ENCODE measurements at places on chromosomes 6 and 20.
A peak's percentile ranks its signal among the peaks of the same experiment; 100 is the strongest.

- no peak for DNase-seq
Observed at GRCh38 chr20:56422824-56423189, 10.7 kb downstream of the CASS4 start.

GRCh38 chr20:44204156-44204831, 6.3 kb downstream of the OSER1 start:
- peak; percentile 95 for DNase-seq

DNA sequence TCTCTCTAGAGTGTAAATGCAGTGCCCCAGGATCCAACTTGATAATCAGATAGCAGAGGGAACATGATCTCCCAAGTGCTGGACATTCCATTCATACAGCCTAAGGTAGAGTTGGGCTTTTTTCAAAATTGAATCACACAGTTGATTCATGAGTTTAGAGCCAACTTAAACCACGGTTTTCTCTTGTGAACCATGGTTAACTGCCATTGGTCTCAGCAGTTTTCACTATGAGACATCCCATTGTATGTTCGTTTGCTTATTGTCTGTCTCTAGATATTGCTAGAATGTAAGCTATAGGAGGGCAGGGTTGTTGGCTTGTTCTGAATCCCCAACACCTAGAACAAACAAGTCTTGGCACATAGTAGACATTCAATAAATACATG, 37.2 kb upstream of the TAF8 start:
- DNase-seq, result peak; percentile 16

- DNase-seq, result peak; percentile 85
Observed at GRCh38 chr6:34526992-34527728, 29.0 kb downstream of the SPDEF start.

GRCh38 chr6:11833626-11834592, 55.3 kb upstream of the ADTRP start:
- no peak for DNase-seq

DNA sequence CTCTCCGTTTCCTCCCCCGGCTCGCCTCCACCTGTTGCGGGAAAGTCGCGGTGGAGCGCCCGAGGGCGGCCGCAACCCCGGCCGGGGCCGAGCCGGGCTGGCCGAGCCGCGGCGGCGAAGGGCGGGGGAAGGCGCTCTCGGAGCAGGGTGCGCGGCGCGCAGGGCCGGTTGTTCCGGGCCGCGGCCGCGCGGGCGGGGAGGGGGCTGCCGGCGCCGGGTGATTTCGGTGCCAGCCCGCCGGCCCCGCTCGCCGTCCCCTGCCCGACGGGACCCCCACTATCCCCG, 235 bp downstream of the MAP7 start:
- no peak for DNase-seq

GRCh38 chr20:18397030-18397429, 69.8 kb downstream of the DZANK1 start:
- DNase-seq, result no peak

GRCh38 chr6:16322666-16323312, 84.4 kb downstream of the GMPR start:
- DNase-seq, result peak; percentile 85

- DNase-seq, result no peak
Observed at GRCh38 chr6:19662911-19663310, 174.3 kb upstream of the ID4 start.

- DNase-seq, result no peak
Observed at GRCh38 chr6:112439432-112439831, 92.3 kb downstream of the RFPL4B start.

DNA sequence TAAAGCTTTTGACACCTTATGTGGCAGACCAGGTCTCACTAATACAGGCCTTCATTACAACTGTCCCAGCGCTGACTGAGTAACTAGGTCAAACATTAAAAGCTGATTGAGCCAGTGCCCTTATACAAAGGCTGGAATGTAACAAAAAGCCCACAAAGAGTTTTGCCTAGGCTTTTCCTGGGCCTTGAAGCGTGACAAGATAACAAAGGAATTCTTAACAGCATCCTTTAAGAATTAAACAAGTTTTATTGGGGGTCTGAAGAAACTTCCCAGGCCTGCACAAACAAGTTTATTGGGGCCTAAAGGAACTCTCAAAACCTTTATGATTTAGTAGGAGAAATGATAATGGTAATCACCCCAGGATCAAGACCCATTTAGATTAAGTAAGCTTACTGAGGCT, 267.6 kb upstream of the FAM83B start:
- DNase-seq, result peak; percentile 26

GRCh38 chr6:107819964-107820337, 4.2 kb downstream of the SCML4 start:
- no peak for DNase-seq

GRCh38 chr20:49424536-49424935, 57.9 kb downstream of the KCNB1 start:
- DNase-seq, result peak; percentile 7

DNA sequence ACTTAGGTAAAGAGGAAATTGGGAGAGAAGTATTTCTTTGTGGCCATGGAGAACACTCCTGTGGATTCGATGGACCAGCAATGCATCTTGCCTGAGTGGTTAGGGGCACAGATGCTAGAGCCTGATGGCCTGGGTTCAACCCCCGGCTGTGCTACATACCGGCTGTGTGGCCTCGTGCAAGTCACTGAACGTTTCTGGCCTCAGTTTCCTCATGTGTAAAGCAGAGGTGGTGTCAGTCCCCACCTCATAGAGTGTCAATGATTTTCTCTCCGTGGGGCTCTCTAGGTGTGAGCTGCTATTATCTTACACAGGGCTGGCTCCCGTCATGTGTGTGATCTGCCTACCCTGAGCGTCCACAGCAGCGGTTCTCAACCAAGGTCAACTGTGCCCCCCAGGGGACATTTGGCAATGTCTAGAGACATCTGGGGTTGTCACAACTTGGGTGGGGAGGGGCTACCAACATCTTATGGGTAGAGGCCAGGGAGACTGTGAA, 50.0 kb upstream of the PTPN1 start:
- no peak for DNase-seq

- DNase-seq, result no peak
Observed at GRCh38 chr6:31474871-31475286, 23.1 kb upstream of the MICB start.

DNA sequence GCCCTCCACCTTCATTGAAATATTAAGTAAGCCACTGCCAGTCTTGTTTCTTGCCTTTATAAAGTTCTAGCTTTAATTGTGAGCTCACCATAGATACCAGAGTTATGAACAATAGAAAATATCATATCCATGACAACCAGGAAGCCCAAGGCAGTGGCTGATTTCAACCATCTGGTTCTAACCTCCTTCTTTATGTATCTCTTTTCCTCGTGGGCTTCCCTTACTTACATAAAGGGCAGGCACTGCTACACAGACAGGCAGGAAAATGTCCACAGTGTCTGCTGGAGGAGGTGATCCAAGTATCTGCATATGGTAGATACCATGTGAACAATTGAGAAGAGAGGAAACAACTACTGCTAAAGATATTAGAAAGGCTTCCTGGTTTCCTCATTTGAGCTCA, 65.2 kb upstream of the PRND start:
- DNase-seq, result peak; percentile 15

DNA sequence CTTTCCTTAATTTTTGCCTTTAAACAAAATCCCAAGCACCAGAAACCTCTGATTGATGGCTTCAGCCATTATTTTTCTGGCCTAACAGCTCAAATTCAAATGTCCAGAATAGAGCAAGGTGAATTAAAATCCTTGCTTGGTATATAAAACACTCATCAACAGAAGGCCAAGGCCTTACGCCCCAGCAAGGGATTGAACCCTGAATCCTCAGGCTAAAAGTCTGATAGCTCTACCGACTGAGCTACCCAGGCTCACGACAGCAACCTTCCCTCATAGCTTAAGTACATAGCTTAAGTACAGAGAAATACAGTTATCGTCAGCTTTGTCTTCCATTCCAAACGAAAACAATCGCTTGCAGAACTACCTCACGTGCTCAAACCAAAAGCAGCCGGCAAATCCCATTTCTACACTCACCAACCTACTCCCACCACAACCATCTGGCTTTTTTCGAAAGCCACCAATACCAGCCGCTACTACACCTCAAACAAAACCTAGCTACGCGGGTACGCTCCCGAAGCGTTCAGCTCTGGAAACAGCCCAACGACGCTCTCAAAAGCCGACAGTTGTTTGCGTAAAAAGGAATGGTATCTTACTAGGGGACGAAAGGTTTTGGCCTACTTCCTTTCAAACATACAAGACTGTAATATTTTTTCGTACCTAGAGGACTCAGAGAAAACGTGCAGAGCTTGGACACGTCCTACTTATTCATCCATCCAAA, 167.5 kb downstream of the GPX5 start:
- DNase-seq, result peak; percentile 3

GRCh38 chr6:88662163-88662580, 301.2 kb downstream of the RNGTT start:
- DNase-seq, result no peak

DNA sequence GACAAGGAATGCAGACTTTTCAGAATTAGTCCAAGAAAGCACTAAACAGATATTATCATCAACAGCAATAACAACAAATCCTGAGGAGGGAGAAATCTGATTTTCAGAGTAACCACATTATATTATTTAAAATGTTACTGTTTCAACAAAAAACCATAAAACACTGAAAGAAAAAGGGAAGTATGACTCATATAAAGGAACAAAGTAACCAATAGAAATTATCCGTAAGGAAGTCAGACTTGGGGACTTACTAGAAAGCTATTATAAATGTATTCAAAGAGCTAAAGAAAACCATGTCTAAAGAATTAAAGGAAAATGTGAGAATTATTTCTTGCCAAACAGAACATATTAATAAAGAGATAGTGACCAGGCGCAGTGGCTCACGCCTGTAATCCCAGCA, 98.1 kb downstream of the MYLK4 start:
- DNase-seq, result no peak

- DNase-seq, result no peak
Observed at GRCh38 chr6:87705070-87705691, 3.1 kb upstream of the AKIRIN2 start.

- peak; percentile 59 for DNase-seq
Observed at GRCh38 chr6:79421707-79422484, 115.3 kb downstream of the LCA5 start.

- no peak for DNase-seq
Observed at GRCh38 chr6:130848945-130849344, 21.7 kb downstream of the SMLR1 start.

DNA sequence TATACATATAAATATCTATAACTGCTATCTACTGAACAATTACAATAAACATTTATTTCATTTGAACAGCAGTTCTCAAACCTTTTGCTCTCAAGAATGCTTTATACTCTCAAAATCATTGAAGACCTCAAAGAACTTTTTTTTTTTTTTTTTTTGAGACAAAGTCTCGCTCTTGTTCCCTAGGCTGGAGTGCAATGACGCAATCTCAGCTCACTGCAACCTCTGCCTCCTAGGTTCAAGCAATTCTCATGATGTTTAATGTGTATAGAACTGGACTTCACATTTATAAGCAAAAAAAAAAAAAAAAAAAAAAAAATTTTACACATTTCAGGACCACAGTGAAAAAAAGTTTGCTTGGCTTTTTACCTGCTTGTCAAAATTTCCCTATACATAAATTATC, 11.7 kb downstream of the UBE2V1 start:
- DNase-seq, result no peak

GRCh38 chr20:50957276-50957675, 1.1 kb downstream of the DPM1 start:
- DNase-seq, result peak; percentile 66

DNA sequence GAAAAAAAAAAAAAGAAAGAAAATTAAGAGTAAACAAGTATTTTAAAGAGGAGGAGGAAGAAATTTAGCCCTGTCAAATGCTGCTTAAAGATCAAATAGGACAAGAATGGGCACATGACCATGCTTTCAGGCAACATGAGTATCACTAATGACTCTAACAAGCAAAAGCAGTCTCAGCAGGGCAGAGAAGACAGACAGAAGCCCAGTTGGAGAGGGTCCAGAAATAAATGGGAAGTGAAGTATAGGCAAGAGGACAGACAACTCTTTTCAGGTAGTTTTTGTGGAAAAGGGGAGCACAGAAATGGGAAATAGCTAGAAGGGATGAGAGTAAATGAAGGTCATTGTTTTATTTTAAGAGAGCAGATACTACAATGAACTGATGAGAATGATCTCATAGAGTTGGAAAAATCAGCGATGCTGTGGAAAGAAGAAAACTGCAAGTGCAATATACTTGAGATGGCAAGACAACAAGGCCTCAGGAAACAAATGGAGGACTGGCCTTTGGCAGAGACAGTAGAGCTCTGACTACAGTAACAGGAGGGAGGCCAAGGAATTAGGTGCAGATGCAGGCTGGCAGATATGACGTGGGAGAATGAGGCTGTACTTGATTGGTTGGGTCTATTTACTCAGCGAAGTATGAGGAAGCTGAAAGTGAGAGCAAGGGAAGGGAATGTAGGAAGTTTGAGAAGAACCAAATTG, 40.3 kb downstream of the KIF6 start:
- DNase-seq, result peak; percentile 81

Measured in AG10803 (cell line).